AG09319 (cell line): ENCODE measurements at places on chromosomes 16 and 17.

- no peak for DNase-seq
Measured at GRCh38 chr16:17324451-17324850, 146.3 kb downstream of the XYLT1 start.

DNA sequence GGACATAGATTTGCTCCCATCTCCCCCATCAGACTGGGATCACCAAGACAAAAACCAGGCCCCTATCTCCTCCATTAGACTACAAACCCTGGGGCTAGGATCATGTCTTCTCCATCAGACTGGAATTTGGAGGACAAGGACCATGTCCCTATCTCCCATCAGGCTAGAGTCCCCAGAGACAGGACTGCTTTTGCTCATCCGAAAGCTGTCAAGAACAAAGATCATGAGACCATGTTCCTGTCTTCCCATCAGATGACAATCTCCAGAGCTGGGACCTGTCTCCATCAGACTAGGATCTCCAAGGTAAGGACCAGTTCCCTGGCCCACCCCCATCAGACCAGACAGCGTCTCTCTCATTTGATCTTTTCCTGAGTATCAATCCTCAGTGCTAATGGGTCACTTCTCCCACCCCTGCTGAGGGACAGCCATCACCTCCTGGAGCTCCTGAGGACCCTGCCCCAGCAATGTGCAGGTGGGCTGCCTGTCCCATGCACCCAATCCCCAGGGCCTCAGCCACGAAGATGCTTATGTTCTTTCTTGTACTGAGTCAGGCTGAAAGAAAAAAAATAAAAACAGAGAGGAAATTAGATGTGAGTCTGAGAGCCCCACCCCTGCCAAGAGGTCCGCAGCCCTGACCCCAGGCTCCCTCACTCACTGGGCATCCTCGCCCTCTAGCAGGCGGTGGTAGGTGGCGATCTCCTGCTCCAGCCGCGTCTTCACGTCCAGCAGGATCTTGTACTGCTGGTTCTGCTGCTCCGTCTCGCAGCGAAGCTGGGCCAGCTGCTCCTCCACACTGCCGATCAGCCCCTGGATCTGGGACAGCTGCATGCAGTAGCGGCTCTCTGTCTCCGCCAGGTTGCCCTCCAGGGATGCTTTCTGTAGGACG lies 90.3 kb downstream of the GOSR1 start:
- no peak for DNase-seq

- DNase-seq = no peak
Measured at GRCh38 chr17:9472541-9472940, 103.1 kb downstream of the STX8 start.

DNA sequence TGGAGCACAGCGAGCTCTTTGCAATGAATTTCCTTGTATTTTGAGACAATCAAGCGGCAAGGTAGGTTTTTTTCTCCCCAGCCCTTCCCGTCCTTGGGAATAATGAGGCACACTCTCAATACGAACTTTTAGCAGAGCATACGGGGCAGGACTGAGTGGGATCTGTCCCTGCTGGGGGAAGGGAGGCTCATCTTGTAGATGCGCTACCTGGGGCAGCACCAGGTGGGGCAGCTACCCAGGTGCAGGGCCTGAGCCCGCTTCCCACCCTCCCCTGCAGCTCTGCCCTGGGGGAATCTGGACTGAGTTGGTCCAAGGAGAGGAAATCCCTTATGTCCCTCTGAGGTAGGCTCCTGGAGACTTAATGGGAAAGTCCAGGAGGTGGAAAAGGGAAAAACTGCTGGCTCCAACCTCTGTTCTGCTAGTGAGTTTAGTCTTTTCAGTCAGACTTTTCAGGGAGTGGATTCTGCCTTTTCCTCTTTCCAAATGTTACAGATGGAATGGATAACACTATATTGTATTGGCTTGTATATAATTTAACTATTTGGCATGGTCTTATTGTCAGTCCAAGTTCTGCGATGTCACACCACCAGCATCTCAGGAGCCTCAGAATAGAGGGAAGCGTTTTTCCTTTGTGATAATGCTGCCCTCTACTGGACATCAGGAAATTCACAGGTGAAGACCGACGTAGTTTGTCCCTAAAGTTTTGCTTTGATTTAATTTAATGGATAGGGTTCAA lies 9.6 kb upstream of the CES1 start:
- DNase-seq = peak; percentile 19

DNA sequence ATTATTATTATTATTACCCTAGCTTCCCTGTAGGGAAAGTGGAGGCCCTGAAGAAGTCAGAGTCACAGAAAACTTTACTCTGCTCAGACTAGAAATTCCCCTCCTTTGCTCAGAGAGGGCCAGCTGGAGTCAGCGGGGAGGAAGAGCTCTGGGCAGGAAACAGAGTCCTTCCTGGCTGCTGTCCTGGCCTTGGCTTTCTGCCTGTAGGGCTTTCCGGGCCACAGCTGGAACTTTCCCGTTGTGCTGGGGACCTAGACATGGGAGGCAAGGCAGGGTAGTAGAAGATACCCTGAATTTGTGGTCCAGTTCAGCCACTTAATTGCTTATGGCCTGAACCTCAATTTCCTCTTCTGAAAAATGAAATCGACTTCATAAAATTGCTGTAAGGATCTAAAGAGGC lies 14.0 kb upstream of the CCL2 start:
- no peak for DNase-seq

GRCh38 chr17:59521465-59522126 lies 43.8 kb upstream of the DHX40 start:
- no peak for DNase-seq

GRCh38 chr16:28182183-28182582 lies 29.6 kb downstream of the XPO6 start:
- DNase-seq = no peak
